CD4-positive, CD25-positive, alpha-beta regulatory T cell (primary cell): ENCODE measurements at places on chromosomes 5 and 9.
A peak's percentile ranks its signal among the peaks of the same experiment; 100 is the strongest.

- DNase-seq = no peak
- H3K4me3 ChIP-seq = no peak overlapping the region
- H3K27me3 ChIP-seq = no peaks in the 10 kb centered on the region
Measured at GRCh38 chr9:113914517-113914916, 38.4 kb downstream of the ZNF618 start.

GRCh38 chr9:95764533-95765319, 110.8 kb upstream of the ERCC6L2 start:
- H3K36me3 ChIP-seq = no peaks in the 10 kb centered on the region
- H3K27ac ChIP-seq = no peak overlapping the region
- DNase-seq = no peak
- H3K27me3 ChIP-seq = no peaks in the 10 kb centered on the region
- no peak overlapping the region for H3K4me3 ChIP-seq

- peaks cover 70% of the 10 kb centered on the region for H3K27me3 ChIP-seq
- peak overlapping the region; percentile 44 for H3K4me3 ChIP-seq
- no peak for DNase-seq
- peaks cover 16% of the 10 kb centered on the region for H3K4me1 ChIP-seq
Measured at GRCh38 chr5:115179394-115180164, 9.9 kb upstream of the TRIM36 start.

- H3K27ac ChIP-seq = no peak overlapping the region
- peaks cover 4% of the 10 kb centered on the region for H3K36me3 ChIP-seq
- no peak overlapping the region for H3K4me3 ChIP-seq
- DNase-seq = no peak
- peaks cover 16% of the 10 kb centered on the region for H3K4me1 ChIP-seq
- peaks cover 24% of the 10 kb centered on the region for H3K27me3 ChIP-seq
Measured at GRCh38 chr5:112857866-112858265, 3.2 kb upstream of the SRP19 start.

DNA sequence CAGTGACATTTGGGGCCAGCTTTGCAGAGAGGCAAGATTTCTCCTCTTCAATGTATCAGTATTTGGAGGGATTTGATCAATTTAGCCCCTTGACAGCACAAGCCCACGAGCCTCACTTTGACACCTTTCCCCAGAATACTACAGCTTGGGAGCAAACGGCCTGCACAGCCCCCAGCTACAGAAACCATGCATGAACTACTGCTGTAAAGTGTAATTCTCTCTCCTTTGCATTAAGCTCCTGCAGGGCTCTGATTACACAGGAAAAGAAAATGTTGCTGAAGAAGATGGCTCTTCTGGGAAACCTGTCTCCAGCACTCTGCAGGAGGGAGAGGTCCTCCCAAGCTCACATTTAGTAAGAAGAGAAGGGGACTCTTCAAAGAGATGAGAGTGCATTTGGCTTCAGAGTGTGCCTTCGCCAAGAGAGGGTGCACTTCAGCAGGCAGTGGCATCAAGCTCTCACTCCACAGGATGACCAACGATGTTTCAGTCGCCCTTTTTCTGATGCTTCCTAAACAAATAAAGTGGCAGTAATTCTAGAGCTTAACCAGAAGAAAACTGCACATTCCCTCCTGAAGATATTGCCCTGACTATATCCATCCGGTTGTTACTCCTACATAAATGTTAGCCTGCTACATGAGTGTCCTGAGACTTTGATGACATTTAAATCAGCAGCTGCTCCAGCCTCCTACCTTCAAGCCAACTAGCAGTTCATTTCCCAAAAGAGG, 272.2 kb downstream of the AUH start:
- no peaks in the 10 kb centered on the region for H3K4me1 ChIP-seq
- no peak overlapping the region for H3K4me3 ChIP-seq
- no peak for DNase-seq
- no peaks in the 10 kb centered on the region for H3K36me3 ChIP-seq

DNA sequence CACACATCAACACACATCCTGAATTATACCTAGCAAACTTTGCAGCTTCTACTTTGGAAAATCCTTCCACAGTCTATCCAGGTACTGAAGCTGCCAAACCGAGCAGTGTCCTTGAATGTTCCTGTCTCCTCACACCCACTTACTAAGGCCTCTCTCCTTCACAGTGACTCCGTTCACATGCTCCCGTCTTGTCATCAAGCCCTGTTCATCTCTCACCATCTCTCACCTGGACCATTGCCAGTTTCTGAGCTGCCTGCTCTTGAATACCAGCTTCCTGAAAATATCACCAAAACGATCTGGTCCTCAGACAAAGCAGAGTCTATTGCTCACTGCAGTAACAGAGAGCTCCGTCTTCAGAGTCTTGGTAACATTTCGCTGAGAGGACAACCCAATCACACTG, 57.4 kb downstream of the GCNT1 start:
- H3K36me3 ChIP-seq = no peaks in the 10 kb centered on the region
- H3K27me3 ChIP-seq = no peaks in the 10 kb centered on the region
- H3K4me1 ChIP-seq = no peaks in the 10 kb centered on the region
- no peak overlapping the region for H3K4me3 ChIP-seq

GRCh38 chr9:101536351-101536750, 2.7 kb downstream of the RNF20 start:
- DNase-seq = no peak
- H3K4me1 ChIP-seq = peaks cover 28% of the 10 kb centered on the region
- peaks cover 51% of the 10 kb centered on the region for H3K36me3 ChIP-seq
- no peaks in the 10 kb centered on the region for H3K27me3 ChIP-seq
- H3K4me3 ChIP-seq = no peak overlapping the region
- H3K27ac ChIP-seq = no peak overlapping the region

GRCh38 chr5:51194671-51195070, 188.6 kb upstream of the ISL1 start:
- no peaks in the 10 kb centered on the region for H3K36me3 ChIP-seq
- DNase-seq = no peak
- H3K4me3 ChIP-seq = no peak overlapping the region
- H3K27ac ChIP-seq = no peak overlapping the region
- no peaks in the 10 kb centered on the region for H3K27me3 ChIP-seq

DNA sequence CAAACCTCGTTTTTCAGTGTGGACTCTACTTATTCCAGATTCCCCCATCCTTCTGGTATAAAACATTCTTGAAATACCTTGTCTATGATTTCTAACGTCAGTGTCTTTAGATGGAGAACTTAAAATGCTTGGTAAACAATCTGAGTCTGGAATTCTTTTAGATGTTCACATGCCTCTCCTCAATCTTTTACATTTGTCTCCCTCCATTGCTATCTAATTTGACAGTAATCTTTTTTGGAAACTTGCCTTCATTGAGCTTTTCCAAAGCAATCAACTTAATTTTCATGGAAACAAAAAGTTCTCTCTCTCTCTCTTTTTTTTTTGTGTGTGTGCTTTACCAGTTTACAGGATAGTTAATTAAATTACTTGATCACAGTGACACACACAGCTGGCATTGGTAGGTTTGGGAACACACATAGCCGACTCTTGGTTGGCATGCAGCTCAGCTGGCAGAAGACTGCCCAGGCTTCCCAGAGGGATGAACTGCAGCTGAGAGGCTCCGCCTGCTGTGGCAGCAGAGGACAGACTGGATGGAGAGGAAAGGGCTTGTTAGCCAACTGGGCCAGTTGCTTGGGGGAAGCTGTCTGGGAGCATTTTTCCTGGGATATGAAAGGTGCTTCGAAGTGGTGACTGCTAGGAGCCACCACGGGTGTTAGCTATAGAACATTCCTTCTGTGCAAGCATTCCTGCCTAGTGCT, 271.3 kb downstream of the ZSWIM6 start:
- H3K4me1 ChIP-seq = no peaks in the 10 kb centered on the region
- no peak overlapping the region for H3K27ac ChIP-seq
- H3K36me3 ChIP-seq = no peaks in the 10 kb centered on the region
- H3K27me3 ChIP-seq = no peaks in the 10 kb centered on the region
- DNase-seq = no peak

- peaks cover 86% of the 10 kb centered on the region for H3K36me3 ChIP-seq
- no peak for DNase-seq
- no peak overlapping the region for H3K4me3 ChIP-seq
Measured at GRCh38 chr5:10420932-10421331, 20.7 kb upstream of the ROPN1L start.

DNA sequence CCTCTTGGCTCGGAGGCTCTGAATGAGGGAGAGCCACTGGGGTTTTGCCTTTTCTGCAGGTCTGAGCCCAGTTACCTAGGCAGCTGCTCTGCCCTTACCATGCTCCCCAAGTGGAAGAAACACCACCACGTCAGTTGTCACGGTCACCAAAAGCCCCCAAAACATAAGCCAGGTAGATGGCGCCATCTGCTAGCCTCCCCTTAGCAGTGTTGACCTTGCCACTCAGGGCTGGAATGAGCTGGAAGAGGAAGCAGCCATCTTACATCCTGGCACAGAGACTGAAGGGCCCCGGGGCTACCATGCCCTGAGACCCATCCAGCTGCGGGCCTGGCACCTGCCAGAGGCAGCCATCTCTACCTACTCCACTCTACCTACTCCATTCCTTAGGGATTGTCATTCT, 7.4 kb downstream of the ZER1 start:
- no peak overlapping the region for H3K4me3 ChIP-seq
- H3K27ac ChIP-seq = no peak overlapping the region
- H3K36me3 ChIP-seq = peaks cover 6% of the 10 kb centered on the region
- DNase-seq = no peak
- H3K27me3 ChIP-seq = no peaks in the 10 kb centered on the region

GRCh38 chr9:114493521-114494184, 11.6 kb downstream of the WHRN start:
- peaks cover 7% of the 10 kb centered on the region for H3K4me1 ChIP-seq
- H3K27ac ChIP-seq = no peak overlapping the region
- DNase-seq = no peak
- no peaks in the 10 kb centered on the region for H3K36me3 ChIP-seq

DNA sequence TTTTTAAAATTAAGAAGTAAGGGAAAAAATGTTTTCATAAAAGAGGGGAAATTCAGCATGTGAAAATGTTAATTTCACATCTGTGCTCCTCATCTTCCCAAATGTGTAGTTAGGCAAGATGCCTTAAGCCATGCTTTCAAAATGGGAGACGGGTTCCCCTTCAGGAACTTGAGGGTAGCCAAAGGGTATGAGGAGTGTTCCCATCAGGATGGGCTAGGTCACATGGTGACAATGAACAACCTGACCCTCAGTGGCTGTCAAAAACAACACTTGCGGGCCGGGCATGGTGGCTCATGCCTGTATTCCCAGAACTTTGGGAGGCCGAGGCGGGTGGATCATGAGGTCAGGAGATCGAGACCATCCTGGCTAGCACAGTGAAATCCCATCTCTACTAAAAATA, 178.0 kb downstream of the ACTL7B start:
- H3K27me3 ChIP-seq = no peaks in the 10 kb centered on the region
- H3K27ac ChIP-seq = no peak overlapping the region
- no peak for DNase-seq
- H3K4me3 ChIP-seq = no peak overlapping the region

DNA sequence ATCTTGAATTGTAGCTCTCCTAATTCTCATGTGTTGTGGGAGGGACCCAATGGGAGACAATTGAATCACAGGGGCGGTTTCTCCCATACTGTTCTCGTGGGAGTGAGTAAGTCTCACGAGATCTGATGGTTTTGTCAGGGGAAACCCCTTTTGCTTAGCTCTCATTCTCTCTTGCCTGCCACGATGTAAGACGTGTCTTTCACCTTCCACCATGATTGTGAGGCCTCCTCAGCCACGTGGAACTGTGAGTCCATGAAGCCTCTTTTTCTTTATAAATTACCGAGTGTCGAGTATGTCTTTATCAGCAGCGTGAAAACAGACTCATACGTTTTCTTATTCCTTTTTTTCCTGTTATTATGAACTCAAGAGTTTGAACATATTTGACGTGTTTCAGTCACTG, 39.1 kb downstream of the RETREG1 start:
- H3K27me3 ChIP-seq = no peaks in the 10 kb centered on the region
- H3K4me3 ChIP-seq = no peak overlapping the region
- H3K27ac ChIP-seq = no peak overlapping the region
- no peaks in the 10 kb centered on the region for H3K4me1 ChIP-seq
- DNase-seq = peak; percentile 7

- H3K4me1 ChIP-seq = no peaks in the 10 kb centered on the region
- H3K27ac ChIP-seq = no peak overlapping the region
- DNase-seq = no peak
Measured at GRCh38 chr5:137342764-137343163, 156.4 kb downstream of the SPOCK1 start.

DNA sequence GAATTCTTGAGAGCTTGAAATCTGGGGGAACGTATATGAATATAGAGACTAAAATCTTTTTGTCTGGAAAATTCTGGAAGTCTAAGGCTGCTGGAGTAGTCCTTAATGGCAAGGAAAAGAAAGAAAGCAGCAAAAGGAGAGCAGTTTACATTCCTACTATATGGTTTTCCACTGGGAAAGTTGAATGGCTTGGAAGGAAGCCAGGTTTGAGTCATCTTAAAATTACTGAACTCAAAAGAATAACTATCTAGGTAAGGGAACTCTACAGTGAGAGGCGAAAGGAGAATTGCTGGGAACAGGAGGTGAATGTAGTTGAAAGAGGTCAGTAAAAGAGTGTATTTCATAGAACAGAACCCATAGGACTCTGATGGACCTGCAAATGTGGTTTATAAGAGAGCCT, 258.1 kb upstream of the EDIL3 start:
- H3K27ac ChIP-seq = no peak overlapping the region
- H3K27me3 ChIP-seq = no peaks in the 10 kb centered on the region
- DNase-seq = no peak

DNA sequence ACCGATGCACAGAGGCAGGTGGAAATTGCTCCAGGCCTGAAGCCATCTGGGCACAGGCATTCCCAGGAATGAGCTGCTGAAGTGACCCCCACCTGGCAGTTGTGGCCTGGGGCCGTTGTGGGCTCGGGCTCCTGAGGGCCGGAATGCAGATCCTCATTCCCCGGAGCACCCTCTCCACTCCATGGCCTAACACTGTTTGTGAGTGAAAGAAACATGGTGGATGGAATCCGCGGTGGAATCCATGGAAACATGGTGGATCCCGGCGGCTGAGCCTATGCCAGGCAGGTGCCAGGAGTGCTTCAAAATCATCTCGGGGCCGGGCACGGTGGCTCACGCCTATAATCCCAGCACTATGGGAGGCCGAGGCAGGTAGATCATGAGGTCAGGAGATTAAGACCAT, 3.6 kb upstream of the SARDH start:
- H3K27me3 ChIP-seq = no peaks in the 10 kb centered on the region
- no peak overlapping the region for H3K27ac ChIP-seq
- no peak overlapping the region for H3K4me3 ChIP-seq
- no peak for DNase-seq

DNA sequence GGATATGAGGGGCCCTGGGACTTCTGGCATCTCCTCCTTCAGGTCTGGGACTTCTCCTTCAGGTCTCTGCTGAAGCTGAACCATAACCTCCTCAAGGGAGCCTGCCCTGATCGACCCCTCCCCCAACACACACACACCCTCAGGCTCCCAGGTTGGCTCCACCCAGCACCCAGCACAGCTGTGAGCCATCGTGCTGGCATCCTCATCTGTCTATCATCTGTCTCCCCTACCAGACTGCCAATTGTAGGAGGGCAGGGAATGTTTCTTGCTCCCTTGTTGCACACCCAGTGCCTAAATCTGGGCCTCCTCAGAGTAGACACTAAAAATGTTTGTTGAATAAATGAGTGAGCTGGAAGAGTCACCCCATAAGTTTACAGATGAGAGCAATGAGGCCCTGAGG, 71.4 kb downstream of the LRSAM1 start:
- no peaks in the 10 kb centered on the region for H3K4me1 ChIP-seq
- no peak overlapping the region for H3K4me3 ChIP-seq
- H3K36me3 ChIP-seq = peaks cover 12% of the 10 kb centered on the region
- no peaks in the 10 kb centered on the region for H3K27me3 ChIP-seq
